ENCODE measurements at places on chromosomes 3 and 15. TPM values are rescaled to one million over a fixed set of nuclear protein-coding genes. Genes with fewer than 3 reads are reported as not detected.

KLHL40 gene
- not detected for total RNA-seq

FRMD5 gene
- total RNA-seq = 48.6 TPM

SERPINI2 gene
- 3.5 TPM for total RNA-seq

ZNF620 gene
- total RNA-seq = 8.1 TPM

IDH3A gene
- total RNA-seq = 254 TPM

DNA sequence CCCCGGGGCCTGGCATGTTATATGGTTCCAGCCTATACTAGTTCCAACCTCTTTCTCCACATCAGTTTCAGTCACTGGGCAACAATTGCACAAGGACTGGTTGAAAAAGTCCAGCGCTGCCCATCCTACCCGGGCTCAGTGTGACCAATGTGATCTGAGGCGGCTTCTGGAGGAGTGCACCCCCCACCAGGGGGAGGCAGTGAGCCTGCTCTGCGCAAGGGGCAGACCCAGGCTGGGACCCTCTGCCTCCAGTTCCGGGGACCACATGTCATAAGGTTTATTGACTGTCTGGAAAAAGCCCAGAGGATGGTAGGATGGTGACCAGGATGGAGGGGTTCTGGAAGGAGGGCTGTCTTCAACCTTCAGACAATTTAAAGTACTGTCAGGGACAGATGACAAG is 25.6 kb upstream of the NR2E3 start:
- DNase-seq = no peak

DNA sequence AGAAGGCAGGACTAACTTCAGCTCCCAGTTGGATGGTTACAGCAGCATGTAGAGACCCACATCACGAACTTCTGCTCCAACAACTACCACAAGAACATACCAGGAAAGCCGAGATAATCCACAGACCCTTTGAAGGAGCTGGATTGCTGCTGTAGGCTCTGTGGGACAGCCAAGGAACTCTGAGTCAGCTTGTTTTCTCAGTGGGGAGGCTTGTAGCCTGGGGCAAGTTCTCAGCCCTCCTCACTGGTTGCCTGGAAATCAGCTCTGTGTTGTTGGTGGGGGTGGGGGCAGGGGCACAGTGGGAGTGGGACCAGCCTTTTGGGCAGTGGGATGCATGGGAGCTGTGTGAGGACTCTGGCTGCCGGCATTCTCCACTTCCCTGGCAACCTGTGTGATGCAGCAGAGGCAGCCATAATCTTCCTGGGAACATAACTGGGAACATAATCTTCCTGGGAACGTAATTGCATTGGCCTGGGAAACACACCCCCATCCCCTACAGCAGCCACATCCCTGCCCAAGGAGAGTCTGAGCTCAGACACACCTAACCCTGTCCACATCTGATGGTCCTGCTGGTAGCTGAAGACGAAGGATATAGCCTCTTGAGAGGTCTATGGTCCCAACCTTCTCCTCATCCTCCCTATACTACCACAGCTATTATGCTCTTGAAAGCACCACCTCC is 153.1 kb downstream of the PEAK1 start:
- no peak for DNase-seq

GRCh38 chr3:107627962-107628542 is 105.3 kb downstream of the BBX start:
- DNase-seq = no peak

All from dorsolateral prefrontal cortex (tissue), 122 donors.